Right cardiac atrium (tissue), 5 donors: ENCODE measurements at places on chromosomes 13 and 19. TPM values are rescaled to one million over a fixed set of nuclear protein-coding genes. Genes with fewer than 3 reads are reported as not detected.

Gene NANOS3
- polyA plus RNA-seq: 1.7 TPM

Gene NKPD1
- polyA plus RNA-seq: 0.07 TPM

Gene DACT3
- 28.3 TPM for polyA plus RNA-seq

Gene ZNF493
- 6.3 TPM for polyA plus RNA-seq

Gene ZNF490
- 0.86 TPM for polyA plus RNA-seq

Gene GPR32
- polyA plus RNA-seq: not detected

Gene FDX2
- polyA plus RNA-seq: 27.7 TPM

Gene NCR1
- not detected for polyA plus RNA-seq

Gene LILRB2
- 1.9 TPM for polyA plus RNA-seq

Gene VSTM1
- not detected for polyA plus RNA-seq

Gene COL5A3
- 13.5 TPM for polyA plus RNA-seq

Gene MYH14
- polyA plus RNA-seq: 73.6 TPM

Gene NBEA
- polyA plus RNA-seq: 8.1 TPM

Gene NUP58
- 11.2 TPM for polyA plus RNA-seq
